Activated CD8-positive, alpha-beta T cell treated with anti-CD3 and anti-CD28 coated beads, Interleukin-2, amount 10 ng/mL, durations not matched to agents 7 days and 5 days (primary cell): ENCODE measurements at places on chromosomes 4 and X. TPM values are rescaled to one million over a fixed set of nuclear protein-coding genes. Genes with fewer than 3 reads are reported as not detected.

- DNase-seq = no peak
These were observed 2.9 kb downstream of the TBL1X start for GRCh38 chrX:9467751-9468150.

- DNase-seq = no peak
These were observed 3.0 kb downstream of the FNIP2 start for GRCh38 chr4:158771776-158772175.

- no peak for DNase-seq
These were observed 8.6 kb upstream of the KIAA0232 start for GRCh38 chr4:6773616-6774540.

DNA sequence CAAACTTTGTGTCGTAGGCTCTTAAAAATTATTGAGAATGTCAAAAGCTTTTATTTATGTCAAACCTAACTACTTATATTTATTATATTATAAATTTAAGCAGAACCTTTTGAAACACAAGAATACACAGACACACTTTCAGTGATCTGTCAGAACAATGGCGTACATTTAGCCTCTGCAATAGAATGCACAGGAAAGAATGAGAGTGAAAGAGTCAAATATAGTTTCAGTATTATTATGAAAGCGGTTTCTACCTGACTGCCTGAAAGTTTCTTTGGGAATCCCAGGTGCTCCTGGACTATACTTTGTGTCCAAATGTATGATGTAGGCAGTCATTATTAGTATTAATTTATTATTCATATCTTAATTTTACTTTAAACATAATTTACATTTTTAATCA is 872.0 kb upstream of the AGA start:
- DNase-seq = no peak

- DNase-seq = no peak
These were observed 132.2 kb upstream of the C1QTNF7 start for GRCh38 chr4:15295421-15296162.

GRCh38 chr4:65495439-65495838 is 174.8 kb downstream of the EPHA5 start:
- DNase-seq = no peak

DNA sequence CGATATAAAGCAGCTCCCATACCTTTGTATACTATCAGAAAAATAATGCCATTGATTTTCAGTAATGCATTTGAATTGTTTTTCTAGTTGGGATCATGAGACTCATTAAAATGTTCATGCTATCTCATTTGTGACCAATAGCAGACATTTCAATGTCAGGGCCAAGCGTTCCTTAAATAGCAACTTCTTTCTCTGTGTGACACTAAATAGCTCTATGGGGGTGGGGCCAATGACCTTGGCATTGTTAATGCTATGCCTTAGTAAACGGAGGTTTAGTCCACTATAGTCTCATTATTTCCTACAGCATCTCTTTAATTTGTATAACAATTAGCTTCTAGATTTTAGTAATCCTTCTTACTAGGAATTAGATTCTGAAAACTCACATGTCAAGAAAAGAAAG is 48.6 kb upstream of the ARHGAP24 start:
- no peak for DNase-seq

DNA sequence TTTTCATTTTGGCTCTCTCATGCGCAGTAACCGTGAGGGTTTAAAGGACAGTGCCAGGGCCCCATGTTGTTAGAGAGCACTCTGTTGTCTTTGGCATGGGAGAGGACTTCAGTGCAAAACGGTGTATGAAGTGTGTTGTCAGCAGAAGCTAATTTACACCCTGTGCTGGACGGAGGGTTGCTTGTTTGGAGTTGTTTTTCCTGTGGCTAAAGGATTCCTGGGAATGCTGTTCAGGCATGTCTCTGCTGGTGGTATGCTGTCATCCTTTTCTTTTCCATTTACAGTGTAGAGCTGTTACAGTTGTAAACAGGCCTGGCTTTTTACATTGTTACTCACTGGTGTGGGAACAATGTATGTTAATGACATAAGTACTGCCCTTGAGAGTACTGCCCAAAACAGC is 206.3 kb downstream of the CBR4 start:
- no peak for DNase-seq

SGMS2 gene
- total RNA-seq = not detected

SRPK3 gene
- total RNA-seq = not detected

CTAG2 gene
- total RNA-seq = not detected
